ENCODE measurements at places on chromosomes 13 and 19.
A peak's percentile ranks its signal among the peaks of the same experiment; 100 is the strongest.

DNA sequence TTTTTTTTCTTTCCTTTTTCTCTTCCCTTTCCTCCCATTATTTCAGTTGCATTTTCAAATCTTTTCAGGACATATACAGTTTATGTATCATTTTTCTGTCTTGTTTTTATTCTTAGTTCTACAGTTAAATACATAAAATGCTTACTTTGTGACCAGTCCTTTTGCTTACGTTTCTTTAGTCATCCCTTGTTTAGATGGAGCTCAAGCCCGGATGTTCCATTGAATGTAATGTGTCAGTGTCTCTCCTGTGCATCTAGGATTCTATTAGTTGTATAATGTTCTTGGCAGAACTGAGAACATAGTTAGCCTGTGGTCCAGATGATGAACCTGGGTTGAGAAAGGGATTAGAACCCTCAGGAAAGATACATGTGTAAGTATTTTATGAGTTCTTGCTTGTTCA is 17.8 kb downstream of the WASF3 start:
- DNase-seq, result peak; percentile 34

DNA sequence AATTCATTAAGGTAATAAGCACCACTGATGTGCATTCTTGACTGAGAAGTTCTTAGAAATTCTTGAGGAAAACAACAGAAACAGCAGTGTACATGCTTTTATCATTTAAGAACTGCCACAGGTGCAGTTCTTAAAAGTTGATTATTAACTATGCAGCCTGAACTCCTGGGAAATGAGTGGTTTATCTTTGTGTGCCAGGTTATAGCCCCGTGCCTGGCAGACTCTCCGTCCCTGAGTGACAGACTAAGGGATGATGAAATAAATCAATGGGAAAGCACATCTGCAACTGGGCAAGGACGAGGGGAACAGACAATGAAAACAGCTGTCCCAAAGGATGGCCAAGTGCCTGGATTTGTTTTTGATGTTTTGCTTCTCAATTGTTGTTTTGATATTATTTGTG is 84.4 kb upstream of the SPATA13 start:
- no peak for DNase-seq

DNA sequence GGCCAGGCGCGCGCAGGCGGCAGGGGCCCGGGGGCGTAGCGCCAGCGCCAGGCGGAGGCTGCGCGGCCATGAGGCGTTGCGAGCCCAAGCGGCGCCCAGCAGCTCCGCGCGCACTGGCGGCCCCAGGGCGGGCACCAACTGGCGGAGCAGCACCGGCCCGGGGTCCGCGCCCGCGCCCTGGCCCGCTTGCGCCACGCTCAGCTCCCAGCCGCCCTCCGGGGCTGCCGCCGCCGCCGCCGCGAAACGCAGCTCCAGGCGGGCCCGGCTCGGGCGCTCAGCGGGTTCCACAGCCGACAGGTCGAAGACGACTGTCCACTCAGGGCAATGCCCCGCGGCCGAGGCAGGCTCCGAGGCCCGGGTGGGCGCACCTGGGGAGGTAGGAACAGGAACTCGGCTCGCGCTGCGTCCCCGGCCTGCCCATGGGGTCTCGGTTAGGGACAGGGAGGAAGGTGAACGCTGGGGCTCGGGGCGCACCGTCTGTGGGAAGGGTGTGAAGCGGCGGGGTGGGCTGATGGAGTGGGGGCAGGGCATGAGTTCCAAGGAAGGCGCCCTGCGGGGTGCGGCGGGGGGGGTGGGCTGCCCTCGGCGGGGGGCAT is 26.8 kb downstream of the CERS1 start:
- no peak for DNase-seq

- DNase-seq, result peak; percentile 22
These were observed 102.0 kb downstream of the DCLK1 start for GRCh38 chr13:36029166-36029565.

DNA sequence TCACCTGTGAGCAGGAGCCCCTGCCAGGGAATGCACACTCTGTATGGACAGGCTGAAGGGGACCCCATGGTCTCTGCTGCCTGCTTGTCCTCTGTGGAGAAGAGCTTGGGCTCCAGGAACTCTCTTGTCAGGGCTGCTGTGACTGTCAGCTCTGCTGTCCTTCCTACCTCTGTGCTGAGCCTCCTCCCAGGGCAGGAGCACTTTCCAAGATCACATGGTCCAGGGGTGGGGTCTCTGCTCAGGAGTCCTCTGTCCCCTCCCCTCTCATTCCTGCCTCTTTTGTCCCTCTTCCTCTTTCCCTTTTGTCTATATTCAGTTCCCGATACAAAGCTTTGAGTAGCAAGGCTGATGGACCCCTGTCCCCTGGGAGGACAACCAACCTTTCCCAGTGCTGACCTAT is at the start of gene CEACAM7:
CEACAM7 (minus strand) TSS at position 173 of the 400 bp plus-strand sequence; CDS start at position 68, 105 bp downstream.
- no peak for DNase-seq

GRCh38 chr19:44698492-44699201 is at the start of gene CEACAM16:
TSS of gene CEACAM16 (plus strand) at chr19:44699151. CDS start at chr19:44701457, 2,306 bp downstream.
- DNase-seq, result no peak

DNA sequence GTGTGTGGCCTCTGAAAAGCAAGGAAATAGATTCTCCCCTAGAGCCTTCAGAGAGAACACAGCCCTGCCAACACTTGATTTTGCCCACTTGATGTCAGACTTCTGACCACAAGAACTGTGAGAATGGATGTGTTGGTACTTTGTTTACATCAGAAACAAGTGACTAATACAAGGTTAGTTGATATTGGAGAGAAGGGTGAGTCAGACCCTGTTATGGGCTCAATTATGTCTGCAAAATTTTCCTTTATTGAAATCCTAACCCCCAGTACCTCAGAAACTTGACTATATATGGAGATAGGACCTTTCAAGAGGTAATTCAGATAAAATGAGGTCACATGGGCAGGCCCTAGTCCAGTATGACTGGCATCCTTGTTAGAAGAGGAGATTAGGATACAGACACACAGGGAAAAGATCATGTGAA is 226.7 kb downstream of the RFC3 start:
- DNase-seq, result peak; percentile 66

- DNase-seq, result peak; percentile 95
These were observed at the start of gene C3 for GRCh38 chr19:6720369-6721137. TSS of gene C3 (minus strand) at chr19:6720650. CDS start at chr19:6720589, 61 bp downstream.

- DNase-seq, result no peak
These were observed 605.8 kb downstream of the UQCRFS1 start for GRCh38 chr19:28607066-28607583.

DNA sequence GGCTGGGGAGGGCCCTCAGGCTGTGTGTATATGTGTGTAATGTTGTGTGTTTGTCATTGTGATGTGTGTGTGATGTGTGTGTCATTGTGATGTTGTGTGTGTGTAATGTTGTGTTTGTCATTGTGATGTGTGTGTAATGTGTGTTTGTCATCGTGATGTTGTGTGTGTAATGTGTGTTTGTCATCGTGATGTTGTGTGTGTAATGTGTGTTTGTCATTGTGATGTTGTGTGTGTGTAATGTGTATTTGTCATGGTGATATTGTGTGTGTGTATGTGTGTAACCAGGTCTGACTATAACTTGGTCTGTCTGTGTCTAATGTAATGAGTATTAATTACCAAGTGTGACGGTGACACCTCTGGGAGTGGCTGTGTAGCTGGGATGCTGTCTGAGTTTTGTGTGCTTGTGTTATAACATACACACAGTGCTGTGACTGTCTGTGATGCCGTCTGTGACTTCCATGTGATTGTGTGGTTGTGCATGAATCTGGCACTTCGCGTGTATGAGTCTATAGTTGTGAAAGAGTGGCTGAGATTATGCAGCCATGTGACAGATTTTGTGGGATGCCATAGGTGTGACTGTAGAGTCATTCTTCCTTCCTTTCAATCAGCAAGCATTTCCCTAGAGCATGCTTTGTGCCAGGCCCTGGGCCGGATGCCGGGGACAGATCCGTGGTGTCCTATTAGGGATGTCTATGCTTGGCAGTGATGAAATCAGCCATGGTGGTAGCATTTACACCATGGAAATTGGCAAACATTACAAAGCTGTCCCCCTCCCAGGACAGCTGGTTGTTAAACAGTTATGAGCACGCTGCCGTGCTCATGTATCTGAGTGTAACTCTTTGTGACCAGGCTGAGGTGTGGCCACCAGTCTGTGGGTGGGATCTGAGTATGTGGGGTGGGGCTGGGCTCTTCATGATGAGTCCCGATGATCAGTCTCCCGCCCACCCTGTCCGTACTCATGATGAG is 6.4 kb downstream of the TNFSF14 start:
- peak; percentile 62 for DNase-seq

GRCh38 chr19:1052349-1052975 is 12.6 kb downstream of the ABCA7 start:
- no peak for DNase-seq

DNA sequence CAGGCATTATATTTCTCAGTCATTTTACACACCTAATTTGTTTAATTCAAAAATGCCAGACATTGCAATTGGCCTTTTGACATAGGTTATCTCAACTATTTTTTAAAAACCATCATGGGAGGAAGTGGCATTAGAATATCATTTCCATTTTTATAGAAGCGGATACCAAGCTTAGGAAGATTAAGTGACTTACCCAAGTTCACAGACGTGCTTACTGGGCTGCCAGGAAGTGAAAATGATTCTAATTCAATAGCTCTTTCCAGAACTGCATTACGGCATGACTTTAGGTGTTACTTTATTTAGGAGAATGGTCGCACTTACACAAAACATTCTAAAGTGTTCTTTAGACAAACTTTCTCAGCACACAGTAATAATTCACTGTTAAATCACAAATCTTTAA is 231.9 kb downstream of the KLF12 start:
- DNase-seq, result no peak

DNA sequence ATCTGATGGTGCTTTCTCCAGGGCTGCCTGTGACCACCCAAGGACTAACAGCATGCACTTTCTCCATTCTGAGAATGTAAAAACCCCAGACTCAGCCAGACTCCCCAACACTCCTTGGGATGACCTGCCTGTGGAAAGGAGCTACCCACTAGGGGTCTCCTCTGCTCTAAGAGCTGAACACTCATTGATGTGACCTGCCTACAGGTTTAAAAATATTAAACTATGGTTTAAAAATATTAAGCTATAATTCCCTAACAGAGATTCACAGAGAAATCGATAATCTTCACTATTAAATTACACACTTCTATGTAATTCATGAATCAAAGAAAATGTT is 696.2 kb upstream of the SLITRK5 start:
- no peak for DNase-seq

GRCh38 chr19:13742756-13743155 is 21.6 kb upstream of the MRI1 start:
- no peak for DNase-seq

- DNase-seq, result no peak
These were observed 33.4 kb downstream of the SPRY2 start for GRCh38 chr13:80307401-80307987.

DNA sequence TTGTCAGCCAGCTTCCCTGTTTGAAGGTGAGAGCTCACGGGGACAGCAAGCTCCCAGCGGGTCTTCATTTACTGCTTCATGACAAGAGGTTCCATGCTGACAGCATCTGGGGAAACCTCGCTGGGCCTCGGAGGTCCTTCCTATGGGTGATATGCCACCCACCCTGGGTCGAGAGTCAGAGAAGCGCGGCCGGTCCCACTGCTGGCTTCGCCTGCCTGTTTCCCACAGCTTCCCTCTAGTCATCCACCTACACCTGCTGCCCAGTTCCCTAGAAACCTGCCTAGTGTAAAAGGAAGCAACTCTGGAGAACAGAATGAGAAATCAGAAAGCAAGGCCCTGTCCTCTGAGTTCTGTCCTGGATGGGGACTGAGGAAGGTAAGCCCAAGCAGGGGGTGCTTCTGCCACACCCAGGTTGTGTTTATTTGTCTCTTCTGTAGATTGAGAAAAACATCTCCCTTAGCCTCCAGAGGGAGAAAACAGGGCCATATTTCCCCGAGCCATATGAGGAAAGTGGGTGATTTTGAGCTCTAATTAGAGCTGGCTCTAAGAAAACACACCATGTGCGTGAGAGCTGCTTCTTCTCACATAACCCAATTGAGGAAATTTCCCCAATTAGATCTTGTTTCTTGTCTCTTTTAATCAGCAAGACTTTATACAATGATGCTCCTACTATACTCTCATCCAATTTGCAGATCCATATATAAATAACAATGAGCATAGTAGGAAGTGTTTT is 504.3 kb downstream of the IRS2 start:
- DNase-seq, result no peak

DNA sequence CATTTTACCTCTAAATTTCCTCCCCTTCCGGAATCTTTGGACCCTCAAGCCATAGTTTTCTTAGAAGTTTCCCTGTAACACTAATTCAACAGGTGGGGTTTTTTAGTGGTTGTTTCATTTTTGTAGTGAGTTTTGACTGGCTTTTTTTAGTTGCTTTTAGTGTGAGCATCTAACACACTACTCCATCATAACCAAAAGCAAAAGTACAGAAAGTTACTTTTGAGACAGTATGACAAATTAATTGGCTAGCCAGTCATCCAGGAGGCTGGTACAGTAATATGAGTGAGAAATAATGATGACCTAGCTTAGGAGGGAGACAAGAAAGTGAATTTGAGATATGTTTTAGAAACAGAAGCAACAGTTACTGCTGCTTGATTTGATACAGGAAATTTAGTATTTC is 71.5 kb downstream of the DNAJC15 start:
- DNase-seq, result no peak

DNA sequence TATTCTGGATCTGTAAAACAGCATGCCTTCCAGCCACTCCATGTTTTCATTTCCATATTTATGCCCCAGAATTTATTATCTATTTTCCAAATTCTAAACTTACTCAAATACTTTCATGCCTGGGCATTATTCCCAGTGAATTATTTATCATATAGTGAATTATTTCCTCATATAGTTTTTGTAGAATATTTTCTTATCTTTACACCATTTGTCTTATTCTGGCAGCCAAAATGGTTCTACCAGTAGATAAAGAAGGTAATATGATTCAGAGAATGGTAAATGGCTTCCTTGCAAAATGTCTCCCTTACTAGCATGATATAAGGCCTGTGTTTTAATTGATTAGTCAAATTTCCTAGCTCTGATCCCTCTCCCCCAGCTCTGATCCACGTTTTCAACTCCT is 305.8 kb downstream of the SPRY2 start:
- peak; percentile 5 for DNase-seq

All from cardiac fibroblast (primary cell).